Liver (tissue), 10 donors: ENCODE measurements at places on chromosomes 12 and 14. TPM values are rescaled to one million over a fixed set of nuclear protein-coding genes. Genes with fewer than 3 reads are reported as not detected.
A peak's percentile ranks its signal among the peaks of the same experiment; 100 is the strongest.

The ANO4 gene
- polyA plus RNA-seq = 0.08 TPM

The DHRS2 gene
- 0.68 TPM for polyA plus RNA-seq

The GLT1D1 gene
- 14.6 TPM for polyA plus RNA-seq

The STYK1 gene
- polyA plus RNA-seq = not detected

The ADAM20 gene
- polyA plus RNA-seq = 0.01 TPM

The RNASE3 gene
- 0.52 TPM for polyA plus RNA-seq

The IL31 gene
- polyA plus RNA-seq = not detected

The MYH6 gene
- polyA plus RNA-seq = not detected

The ANG gene
- polyA plus RNA-seq = 2,524 TPM

The CNTN1 gene
- 0.03 TPM for polyA plus RNA-seq

The COCH gene
- 0.50 TPM for polyA plus RNA-seq

The RBMS2 gene
- polyA plus RNA-seq = 1.3 TPM

The PDE3A gene
- polyA plus RNA-seq = 0.75 TPM

The HOXC6 gene
- not detected for polyA plus RNA-seq

The DCN gene
- 74.9 TPM for polyA plus RNA-seq

The PLCZ1 gene
- 0.42 TPM for polyA plus RNA-seq

The CCDC60 gene
- not detected for polyA plus RNA-seq

The MNAT1 gene
- 8.9 TPM for polyA plus RNA-seq

DNA sequence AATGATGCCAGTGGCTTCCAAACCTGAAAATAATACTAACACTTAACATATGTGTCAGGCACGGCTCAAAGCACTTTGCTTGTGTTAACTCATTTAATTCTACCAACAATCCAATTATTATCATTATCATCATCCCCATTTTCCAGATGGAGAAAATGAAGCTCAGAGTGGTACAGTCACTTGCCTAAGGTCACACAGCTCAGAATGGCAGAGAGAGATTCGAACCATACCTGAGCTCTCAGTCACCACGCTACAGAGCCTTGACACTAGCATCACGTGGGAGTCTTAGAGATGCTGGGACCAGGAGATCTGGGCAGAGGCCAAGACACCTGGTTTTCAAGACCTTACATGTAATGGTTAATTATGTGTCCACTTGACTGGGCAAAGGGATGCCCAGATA, 34.2 kb downstream of the DHX37 start:
- DNase-seq = no peak

- DNase-seq = no peak
These were observed 158.9 kb upstream of the EEA1 start for GRCh38 chr12:93087840-93088610.

DNA sequence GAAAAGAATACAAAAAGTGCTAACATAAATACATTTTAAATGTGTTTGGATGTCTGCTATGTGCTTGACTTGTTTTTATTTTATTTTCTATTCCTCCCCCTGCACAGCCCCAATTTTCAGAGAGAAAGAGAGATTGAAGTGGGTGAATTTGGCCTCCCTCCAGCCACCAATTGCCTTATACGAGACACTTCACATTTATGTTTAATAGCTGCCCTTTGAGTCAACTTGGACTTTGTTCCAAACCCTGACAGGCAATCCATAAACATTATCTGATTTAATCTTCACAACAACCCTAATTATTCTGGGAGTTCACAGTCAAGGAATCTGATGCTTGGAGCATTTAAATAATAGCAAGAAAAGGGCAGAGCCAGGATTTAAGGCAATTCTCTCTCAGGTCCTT, 161.7 kb downstream of the SLC15A4 start:
- DNase-seq = no peak

- peak; percentile 96 for DNase-seq
These were observed 14.6 kb upstream of the PNMA1 start for GRCh38 chr14:73728717-73729330.

DNA sequence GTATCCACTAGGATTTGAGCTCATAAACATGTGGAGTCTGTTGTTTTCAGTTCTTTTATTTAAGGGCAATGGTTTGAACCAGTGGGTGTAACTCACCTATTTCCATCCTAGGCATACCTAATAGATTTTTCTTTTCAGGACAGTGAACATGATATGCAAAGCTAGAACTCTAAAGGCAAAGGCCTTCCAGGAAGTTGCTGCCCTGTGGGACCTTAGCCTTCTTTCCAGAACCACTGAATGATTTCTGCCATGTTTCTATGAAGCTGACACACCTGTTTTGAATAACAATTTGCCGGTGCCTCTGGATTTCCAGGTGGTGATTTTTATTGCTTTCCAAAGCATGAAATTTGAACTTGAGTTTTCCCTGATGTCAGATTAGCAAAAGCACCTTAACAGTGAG, 372.9 kb upstream of the FAR2 start:
- no peak for DNase-seq

DNA sequence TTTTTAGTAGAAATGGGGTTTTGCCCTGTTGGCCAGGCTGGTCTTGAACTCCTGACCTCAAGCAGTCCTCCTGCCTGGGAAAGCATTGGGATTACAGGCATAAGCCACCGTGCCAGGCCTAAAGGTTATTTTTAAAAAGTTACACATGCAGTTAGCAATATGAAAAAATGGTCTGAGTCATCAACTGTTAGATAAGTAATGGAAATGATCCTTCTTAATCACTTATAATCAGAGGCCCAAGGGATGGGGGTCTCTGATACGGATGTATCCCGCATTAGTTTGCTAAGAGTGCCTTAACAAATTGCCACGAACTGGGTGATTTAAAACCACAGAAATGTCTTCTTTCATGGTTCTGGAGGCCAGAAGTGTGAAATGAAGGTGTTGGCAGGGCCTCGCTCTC, 54.1 kb upstream of the FERMT2 start:
- DNase-seq = no peak

GRCh38 chr12:110365489-110366320, 37.8 kb downstream of the ANAPC7 start:
- DNase-seq = no peak

DNA sequence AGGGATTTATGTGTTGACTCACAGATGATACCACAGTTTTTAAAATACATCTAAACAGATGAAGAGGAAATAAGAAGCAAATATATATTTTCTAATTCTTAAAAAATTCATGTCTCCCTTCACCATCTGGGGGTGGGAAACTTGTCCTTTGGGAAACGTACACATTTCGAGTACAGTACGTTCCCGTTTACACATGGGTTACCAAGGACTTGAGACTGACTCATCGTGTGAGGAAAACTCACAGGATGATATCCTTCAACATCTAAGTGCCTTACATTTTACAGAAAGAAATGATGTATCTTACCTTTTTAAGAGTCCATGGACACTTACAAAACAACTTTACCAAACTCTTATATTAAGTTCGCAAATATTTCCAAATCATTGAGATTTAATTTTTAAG, 16.0 kb upstream of the FBLN5 start:
- no peak for DNase-seq

- DNase-seq = peak; percentile 87
These were observed 21.0 kb upstream of the CHFR start for GRCh38 chr12:132908145-132909029.

GRCh38 chr14:92587700-92588085, 74.1 kb downstream of the RIN3 start:
- no peak for DNase-seq

DNA sequence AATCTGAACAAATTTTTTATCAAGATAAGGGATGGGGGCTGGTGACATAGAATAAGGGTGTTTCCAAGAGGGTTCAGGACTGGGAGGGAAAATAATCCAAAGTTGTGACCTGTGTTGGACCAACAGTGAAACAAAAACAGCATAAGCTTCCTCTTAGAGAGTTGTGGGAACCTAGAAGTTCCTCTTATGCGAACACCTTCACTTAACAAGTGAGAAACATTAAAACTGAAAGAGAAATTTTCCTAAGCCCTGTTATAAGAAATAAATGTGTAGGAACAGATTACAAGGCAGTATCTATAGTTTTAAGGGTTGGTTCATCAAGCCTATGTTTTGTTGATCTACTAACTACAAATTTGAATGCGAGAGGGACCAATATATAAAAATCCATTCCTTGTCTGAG, 58.4 kb downstream of the LLPH start:
- no peak for DNase-seq

GRCh38 chr12:92596383-92596782, 106.4 kb upstream of the PLEKHG7 start:
- DNase-seq = no peak

- DNase-seq = no peak
These were observed 9.1 kb downstream of the CAMKK2 start for GRCh38 chr12:121287267-121287954.

DNA sequence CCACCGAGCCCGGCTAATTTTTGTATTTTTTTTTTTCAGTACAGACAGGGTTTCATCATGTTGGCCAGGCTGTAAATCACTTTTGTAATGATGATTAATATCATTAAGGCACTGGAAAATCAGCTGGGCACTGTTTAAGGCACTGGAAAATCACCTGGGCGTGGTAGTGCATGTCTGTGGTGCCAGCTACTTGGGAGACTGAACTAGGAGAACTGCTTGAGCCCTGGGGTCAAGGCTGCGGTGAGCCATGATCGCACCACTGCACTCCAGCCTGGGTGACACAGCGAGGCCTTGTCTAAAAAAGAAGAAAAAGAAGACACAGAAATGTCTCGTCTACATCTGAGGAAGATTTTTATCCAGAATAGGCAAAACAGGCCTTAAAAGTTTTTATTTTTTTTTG, 12.7 kb downstream of the SLC11A2 start:
- no peak for DNase-seq

GRCh38 chr12:111471236-111471635, 65.5 kb downstream of the SH2B3 start:
- DNase-seq = no peak

- DNase-seq = no peak
These were observed 592.5 kb upstream of the FLRT2 start for GRCh38 chr14:84937449-84937848.

DNA sequence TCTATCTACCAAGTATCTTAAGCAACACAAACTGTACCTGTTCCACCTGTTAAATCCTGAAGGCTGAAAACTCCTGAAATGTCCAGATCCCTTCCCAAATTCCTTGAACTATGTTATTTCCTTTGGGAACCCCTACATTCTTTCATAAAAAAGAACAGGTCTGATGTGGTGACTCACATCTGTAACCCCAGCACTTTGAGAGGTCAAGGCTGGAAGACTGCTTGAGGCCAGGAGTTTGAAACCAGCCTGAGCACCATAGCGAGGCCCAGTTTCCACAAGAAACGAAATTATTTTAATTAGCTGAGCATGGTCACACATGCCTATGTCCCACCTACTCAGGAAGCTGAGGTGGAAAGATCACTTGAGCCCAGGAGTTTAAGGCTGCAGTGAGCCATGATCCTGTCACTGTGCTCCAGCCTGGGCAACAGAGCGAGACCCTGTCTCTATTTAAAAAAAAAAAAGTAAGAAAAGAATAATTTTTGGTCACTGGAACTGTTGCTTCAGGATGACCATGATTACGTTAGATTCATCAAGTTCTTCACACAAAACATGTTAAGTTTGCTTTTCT, 84.3 kb downstream of the PHLDA1 start:
- no peak for DNase-seq

DNA sequence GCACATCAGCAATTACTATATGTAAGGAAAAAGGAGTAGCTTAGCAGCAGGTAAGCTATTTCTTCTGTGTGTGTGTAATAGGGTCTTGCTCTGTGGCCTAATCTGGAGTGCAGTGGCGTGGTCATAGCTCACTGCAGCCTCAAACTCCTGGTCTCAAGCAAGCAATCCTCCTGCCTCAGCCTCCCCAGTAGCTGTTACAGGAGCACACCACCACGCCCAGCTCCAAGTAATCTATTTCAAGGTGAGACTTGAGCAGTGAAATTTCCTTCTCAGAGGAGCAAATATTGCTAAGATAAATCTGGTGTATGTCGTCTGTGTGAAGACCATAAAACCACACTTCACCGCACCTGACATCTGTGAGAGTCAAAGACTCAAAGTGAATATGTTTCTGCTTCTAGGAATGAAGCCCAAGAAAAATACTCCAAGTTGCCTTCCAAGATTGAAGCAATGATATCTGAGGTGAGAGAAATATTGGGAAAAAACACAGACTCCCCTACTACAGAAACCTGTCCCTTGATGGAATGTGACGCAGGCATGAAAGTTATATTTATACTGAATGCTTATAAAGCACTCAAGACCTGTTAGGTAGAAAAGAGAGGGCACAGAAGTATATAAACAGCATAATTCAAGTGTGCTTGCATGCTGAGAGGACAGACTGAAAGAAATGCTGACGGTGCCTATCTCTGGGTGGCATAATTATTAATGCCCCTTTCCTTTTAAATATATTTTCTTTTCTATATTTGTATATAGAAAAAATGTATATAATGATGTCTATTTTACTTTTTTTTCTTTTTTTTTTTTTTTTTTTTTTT, 2.5 kb upstream of the SELPLG start:
- no peak for DNase-seq

DNA sequence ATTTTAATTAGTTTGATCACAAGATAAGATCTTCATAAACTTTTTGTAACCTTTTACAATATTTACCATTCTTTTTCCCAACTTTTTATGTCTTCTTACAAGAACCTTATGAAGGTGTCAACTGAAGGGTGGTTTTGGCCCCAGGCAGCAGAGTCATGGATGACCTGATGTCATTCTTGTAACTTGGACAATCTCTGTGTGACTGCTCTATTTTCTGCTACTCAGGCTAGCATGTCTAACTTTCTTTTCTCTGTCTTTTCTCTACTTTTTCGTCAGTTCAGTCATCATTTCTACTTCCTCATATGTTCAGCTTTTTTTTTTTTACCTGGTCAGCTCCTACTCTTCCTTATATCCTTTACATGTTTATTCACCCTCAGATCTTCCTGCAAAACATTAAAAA, 150.7 kb upstream of the PTPRQ start:
- DNase-seq = no peak

- DNase-seq = no peak
These were observed 29.7 kb downstream of the ATF7IP start for GRCh38 chr12:14395074-14395778.

- no peak for DNase-seq
These were observed 48.0 kb downstream of the DRAM1 start for GRCh38 chr12:101925361-101925760.
